Myocyte (in vitro differentiated cells): ENCODE measurements at places on chromosomes 11 and 22. TPM values are rescaled to one million over a fixed set of nuclear protein-coding genes. Genes with fewer than 3 reads are reported as not detected.

- DNase-seq = no peak
Measured at GRCh38 chr11:16773981-16774935, 35.8 kb downstream of the C11orf58 start.

- DNase-seq = no peak
Measured at GRCh38 chr11:69460540-69461257, 20.8 kb upstream of the LINC01488 start.

DNA sequence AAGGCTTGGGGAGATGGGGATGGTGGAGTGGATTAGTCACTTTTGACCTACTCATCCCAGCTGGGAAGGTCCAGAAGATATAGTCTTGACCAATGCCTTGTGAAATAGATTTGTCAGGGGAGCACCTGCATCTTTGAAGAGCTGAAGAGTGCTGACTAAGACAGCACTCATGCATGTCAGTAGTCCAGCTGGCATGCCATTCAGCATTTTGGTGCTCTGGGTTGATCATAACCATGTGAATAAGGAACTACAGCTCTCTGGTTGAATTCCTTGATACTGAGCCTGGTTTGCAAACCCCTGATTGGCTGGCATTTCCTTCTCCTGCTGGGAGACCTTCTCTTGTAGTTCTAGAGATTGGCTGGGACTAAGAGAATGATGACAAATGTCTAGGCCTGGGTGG, 106.8 kb upstream of the ALX4 start:
- DNase-seq = no peak

DNA sequence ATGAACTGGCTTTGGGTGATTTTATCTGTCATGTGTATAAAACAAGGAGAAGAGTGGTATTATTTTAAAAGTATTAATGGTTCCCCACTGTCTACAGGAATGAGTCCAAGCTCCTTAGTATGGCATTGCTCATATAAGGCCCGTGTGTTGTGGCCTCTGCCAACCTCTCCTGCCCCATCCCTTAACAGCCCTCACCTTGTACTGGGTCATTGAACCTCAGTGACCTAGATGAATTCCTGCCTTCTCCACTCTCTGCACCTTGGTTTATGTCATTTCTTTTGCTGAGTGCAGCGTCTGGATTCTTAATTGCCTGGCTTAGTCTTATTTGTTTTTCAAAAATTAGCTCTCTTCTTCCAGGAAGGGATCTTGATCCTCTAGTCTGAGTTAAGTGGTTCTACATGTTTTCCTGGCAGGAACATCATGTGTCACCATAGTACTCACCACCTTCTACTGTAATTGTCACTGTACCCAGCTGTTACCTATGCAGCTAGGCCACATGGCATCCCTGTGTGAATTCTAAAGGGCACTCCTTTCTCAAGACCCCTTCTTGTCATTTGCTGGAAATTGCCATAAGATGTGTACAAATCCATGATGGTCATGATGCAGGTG, 36.2 kb upstream of the POGLUT3 start:
- no peak for DNase-seq

GRCh38 chr22:21569459-21570170, 2.1 kb downstream of the UBE2L3 start:
- no peak for DNase-seq

DNA sequence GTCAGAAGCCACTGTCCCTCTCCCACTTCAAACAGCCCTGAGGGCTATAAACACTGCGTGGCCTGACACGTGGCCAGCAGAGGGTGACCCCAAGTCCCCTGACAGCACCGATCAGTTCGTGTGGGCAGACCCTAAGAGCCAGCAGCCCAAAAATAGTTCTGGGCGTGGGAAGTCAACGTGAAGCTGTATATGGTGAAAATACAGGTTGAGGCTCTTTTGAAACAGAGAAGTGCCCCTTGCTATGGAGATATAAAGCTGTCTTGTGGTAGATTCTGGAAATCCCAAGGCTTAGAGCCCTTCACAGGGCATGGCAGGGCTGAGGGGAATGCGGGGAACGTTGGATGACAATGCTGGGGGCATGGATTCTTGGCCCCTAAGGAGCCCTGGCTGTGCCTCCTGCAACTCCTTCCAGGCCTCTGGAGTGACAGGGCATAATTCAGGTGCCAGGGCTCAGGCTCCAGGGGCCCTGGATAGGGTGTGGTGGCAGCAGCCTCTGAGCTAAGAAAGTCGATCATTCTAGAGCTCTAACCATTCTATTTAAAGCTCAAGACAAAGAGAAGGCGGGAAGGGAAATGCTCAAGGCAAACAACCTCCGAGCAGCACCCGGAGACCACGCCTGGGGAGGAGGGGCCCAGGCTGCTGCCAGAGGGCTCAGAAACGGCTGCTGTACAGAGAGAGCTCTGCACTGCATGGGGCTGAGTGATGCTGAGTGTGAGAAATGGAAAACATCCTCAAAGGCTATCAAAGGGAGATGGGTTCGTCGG, 60.4 kb upstream of the CD5 start:
- peak; percentile 21 for DNase-seq

DNA sequence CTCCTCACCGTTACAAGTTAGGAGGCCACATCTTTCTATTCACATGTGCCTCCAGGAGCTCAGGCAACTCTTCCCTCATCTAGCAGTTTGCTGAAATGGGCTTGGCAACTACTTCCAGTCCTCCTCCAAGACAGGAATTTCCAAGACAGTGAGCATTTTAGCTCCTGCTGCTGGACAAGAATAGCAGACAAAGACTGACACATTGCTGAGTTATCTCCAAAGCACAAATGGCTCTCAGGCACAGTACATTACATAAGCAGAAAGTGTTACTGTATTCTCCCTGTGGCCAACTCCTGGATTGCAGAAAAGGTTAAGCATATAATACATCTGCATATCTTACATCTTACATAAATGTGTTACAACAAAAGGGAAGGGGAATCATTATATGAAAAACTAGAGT, 83.2 kb upstream of the POU2AF2 start:
- DNase-seq = peak; percentile 62

DNA sequence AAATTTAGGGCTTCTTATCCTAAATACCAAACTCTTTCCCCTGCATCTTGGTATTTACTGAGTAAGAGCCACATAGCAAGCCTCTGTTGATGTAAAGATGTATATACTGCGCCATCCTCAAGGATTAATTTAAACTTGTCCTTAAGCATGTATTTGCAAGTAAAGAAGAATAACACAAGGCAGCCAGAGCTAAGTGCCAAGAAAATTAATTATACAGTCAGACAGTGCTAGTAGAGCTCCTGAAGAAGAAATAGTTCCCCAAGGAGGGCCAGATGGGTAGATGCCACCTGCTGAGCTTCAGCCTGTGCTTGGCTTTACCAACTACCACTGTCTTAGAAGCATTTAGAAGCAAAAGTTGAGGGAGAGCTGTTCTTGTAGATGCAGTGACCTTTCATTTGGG, 470.0 kb downstream of the BUD13 start:
- DNase-seq = no peak

DNA sequence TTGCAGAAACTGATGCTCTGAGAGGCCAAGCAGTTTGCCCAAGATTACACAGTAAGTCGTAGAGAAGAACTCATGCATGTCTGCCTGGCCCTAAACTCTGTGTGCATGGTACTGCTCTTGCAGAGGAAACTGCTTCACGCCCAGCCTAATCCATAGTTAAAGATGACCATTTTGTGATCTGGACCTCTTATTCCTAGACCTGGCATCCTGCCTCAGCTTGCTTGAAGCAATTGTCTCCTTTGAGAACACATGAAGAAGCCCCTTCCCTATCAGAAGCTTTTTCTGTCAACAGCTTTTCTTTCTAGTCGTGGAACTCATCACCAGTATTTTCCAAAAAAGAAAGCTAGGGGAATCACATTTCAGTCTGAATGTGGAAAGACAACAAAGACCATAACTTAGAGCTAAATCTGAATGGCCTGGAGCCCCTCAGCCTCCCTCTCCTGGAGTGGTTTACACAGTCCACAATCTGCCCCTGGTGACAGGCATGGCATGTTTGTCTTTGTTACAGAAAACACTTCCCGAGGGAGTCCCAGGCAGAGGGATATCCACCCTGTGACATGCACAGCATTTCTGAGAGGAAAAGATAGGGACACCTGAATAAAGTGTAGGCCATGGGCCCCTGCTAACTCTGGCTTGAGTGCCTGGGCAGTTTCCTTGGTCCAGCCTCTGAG, 2.9 kb upstream of the FZD4 start:
- no peak for DNase-seq

Gene YPEL4
- 1.2 and 2.2 TPM in 2 replicates for total RNA-seq

Gene DTX4
- 7.9 and 8.2 TPM in 2 replicates for total RNA-seq

Gene MEI1
- 0.08 TPM in 1 of 2 replicates, not detected in the other for total RNA-seq

Gene EXPH5
- 1.3 and 1.5 TPM in 2 replicates for total RNA-seq
